ENCODE measurements at places on chromosomes 6 and 20. TPM values are rescaled to one million over a fixed set of nuclear protein-coding genes. Genes with fewer than 3 reads are reported as not detected.
A peak's percentile ranks its signal among the peaks of the same experiment; 100 is the strongest.

DNA sequence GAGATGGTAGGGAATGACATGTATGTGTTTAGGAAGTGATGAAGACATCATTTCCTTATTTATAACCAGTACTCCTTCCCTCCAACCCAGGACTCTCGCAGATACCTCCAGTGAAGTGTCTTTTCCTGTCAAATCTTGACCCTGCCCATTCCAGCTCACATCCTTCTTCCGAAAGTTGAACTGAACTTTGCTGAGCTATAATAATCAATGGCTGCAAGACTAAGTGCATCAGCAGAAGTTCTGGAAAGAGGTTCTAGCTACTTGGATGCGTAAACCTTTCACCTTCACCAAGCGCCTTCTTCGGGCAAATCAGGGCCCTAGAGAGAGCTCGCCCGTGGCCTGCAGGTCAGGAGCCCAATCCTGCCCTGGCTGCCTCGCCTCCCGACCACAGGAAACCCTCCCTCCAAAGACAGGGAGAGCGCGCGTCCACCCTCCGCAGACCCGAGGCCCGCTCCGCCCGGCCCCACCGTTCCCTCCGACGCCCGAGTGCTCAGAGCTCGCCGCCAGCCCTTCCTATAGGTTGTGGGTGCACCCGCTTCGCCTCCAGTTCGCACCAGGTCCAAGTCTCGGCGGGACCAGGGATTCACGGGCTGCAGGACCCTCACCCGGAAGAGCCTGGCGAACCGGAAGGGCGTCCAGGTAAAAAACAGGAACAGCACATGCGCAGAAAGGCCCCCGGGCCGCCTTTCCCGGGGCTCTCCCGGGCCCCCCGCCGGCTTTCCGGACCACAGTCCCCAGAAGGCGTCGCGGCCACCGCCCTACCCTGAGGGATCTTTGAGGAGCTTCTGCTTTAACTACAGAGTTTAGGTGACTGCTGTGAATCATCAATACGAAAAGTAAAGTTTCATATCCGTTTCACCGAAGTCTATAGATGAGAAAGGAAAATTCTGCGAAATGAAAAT, at the start of gene ZNF334:
TSS of gene ZNF334 (minus strand) at position 617 of the 902 bp plus-strand sequence. CDS start 1,457 bp downstream, outside the sequence.
- peak; percentile 83 for DNase-seq

DNA sequence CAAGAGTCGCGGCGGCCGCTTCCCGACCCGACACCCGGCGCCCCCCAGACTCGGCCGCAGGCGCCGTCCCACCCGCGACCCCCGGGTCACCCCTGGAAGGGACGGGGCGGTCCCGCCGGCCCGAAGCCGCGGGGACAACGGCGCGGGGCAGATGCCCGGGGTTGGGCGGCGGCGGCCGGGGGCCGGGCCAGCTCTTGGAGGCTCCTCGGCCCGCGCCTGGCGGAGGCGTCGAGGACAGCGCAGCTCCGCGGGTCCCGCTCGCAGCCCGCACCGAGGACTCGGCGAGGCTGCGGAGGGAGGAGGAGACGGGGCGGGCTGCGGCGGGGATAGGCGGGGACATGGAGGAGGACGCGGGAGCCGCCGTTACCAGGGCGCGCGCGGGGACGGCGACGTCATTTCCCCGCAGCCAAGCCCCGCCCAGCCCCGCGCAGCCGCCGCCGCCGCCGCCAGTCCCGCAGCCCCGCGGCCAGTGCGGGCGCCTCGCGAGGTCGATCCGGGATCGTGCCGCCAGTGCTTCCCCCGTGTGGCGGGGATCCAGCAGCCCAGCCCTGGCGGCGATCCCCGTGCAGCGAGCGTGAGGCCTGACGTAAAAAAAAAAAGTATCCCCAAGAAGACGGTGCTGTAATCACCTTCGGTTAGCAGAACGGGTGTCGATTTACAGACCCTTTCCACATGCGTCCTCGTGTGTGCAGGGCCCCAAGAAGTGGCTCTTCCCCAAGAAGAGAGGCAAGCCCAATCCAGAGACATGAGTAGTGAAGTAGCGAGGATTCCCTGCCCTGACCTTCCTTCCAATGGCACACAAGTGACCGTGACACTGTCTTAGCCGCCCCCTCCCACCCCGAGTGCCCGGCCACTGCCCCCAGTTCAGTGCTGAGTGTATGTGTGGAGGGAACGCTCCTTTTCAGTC, at the start of gene FAM184A:
TSS of gene FAM184A (minus strand) at position 289 of the 907 bp plus-strand sequence. CDS start 365 bp downstream, outside the sequence.
- DNase-seq: peak; percentile 70

DNA sequence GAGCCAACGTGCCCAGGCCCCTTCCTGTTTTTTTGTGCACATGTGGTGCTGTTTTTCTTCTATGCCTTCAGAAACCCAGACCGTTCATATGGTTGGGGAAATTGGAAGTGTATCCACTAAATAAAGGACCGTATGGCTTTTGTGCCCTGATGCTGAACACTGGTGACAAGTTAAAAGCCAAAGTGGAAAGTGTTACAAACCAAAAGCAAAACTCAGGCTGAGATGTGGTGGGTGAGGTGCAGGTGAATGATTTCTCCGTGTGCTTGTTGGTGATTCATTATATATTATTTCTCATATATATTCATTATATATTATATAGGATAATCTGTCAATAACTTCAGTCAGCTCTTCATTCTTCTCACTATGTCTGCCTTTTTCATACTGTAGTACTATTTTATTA, 148.6 kb downstream of the SOBP start:
- no peak for DNase-seq

DNA sequence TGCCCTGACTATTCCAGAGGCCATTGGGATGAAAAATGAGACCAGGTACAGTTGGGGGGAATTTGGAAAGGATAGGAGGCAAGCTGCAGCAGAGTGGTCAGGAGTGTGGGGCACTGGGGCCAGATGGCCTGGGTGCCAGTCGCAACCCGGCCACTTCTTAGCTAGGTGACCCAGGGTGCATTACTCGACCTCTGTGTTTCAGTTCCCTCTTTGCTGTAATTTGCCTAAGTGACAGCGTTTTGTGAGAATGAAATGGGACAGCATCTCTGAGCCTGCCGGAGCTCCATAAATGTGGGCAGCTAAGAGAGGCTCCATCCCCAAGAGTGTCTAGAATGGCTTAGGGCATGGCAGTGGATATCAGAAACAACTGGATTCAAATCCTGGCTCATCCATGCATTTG, 13.9 kb downstream of the LRFN2 start:
- DNase-seq: no peak

DNA sequence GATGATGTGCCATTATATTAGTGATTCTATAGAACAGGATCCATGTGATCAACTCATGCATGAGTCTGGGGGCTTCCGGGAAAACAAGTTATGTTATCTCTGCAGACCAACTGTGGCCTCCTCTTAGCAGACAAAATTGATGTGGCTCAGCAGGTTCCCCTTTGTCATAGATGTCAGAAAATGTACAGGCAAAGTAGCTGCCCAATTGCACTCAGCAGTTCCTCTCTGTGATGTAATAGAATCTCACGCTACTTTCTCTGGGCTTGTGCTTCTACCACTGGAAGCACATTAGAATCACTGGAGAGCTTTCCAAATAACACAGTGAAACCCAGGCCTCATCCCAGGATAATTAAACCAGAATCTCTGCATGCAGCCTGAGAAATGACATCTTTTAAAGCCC, 253.1 kb downstream of the SLC24A3 start:
- DNase-seq: no peak

GRCh38 chr6:144027932-144028587, 20.0 kb upstream of the PLAGL1 start:
- no peak for DNase-seq

APOM gene
- total RNA-seq: 4.4 TPM

PTPN1 gene
- 20.5 TPM for total RNA-seq

HLA-A gene
- 523 TPM for total RNA-seq
